Fibroblast of lung (primary cell): ENCODE measurements at places on chromosomes 1 and 21. TPM values are rescaled to one million over a fixed set of nuclear protein-coding genes. Genes with fewer than 3 reads are reported as not detected.
A peak's percentile ranks its signal among the peaks of the same experiment; 100 is the strongest.

KRTAP10-10 gene
- total RNA-seq: not detected in 2 replicates

DNA sequence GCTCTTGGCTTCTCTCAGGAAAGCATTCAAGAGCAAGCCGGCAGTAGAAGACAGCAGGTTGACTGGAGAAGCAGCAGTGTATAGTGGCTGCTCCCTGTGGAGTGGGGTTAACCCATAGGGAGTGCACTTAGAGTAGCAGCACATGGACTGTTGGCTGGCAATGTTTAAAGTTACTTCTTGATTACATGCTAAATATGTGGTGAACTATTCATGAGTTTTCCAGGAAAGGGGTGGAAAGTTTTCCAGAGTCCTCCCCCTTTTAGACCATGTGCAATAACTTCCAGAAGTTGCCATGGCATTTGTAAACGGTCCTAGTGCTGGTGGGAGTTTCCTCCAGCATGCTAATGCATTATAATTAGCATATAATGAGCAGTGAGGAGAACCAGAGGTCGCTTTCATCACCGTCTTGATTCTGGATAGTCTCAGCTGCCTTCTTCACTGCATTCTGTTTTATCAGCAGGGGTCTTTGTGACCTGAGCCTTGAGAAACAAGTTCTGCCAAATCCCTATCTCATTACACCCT lies 131.8 kb downstream of the CCDC185 start:
- no peak overlapping the region for H3K4me3 ChIP-seq
- H3K27me3 ChIP-seq: no peaks in the 10 kb centered on the region

DNA sequence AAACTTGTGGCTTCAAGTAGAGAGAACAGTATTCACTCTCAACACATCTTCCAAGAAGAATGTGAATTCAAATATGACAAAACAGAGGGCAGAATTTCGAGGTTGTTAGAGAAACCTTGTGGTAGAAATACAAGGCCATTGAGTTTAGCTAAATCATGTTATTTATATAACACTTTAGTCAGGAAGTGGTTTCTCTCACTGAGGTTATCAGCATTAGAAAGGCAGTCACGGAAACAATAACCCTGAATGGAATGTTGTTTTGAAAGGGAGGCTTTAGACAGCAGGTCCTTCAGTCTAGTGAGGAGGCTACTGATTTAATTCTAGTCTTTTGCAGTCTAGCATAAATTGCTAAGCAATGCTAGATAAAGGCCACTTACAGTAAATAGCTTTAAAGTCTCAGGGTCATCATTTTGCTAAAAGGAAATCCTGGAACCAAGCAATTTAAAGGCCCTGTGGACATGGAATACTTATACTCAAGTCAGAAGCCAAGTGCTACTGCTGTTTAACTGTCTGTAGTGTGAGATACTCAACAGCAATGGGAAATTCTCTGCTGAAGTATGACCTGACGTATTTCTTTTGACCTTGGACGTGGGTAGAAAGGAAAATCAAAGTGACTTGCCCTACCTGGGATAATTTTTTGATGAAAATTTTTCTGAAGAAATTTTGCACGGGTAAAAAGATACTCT lies 89.0 kb upstream of the CHODL start:
- DNase-seq: peak; percentile 36
- no peaks in the 10 kb centered on the region for H3K36me3 ChIP-seq
- H3K4me1 ChIP-seq: no peaks in the 10 kb centered on the region
- no peaks in the 10 kb centered on the region for H3K27me3 ChIP-seq
- no peak overlapping the region for H3K4me3 ChIP-seq

DNA sequence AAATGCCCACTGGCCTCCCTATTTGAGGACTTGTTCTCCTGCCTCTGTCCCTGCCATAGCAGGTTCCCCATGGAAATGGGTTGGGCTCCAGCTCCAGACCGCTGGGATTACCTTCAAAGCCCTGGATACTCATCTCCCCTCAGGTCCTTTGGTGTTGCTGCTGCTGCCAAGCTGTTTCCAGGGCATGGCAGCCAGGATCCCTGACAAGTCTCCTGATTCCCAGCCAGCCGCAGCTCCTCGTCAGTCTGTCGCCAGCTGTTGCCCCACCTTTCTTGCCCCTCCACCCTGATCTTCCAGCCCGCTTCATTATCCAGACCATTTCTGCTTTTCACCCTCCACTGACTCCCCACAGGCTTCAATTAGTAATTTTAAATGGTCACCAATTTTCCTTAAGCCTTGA lies 68.3 kb upstream of the KCND3 start:
- H3K4me1 ChIP-seq: no peaks in the 10 kb centered on the region
- no peaks in the 10 kb centered on the region for H3K27me3 ChIP-seq
- no peaks in the 10 kb centered on the region for H3K36me3 ChIP-seq
- H3K27ac ChIP-seq: no peak overlapping the region
- DNase-seq: no peak
- H3K4me3 ChIP-seq: no peak overlapping the region

DNA sequence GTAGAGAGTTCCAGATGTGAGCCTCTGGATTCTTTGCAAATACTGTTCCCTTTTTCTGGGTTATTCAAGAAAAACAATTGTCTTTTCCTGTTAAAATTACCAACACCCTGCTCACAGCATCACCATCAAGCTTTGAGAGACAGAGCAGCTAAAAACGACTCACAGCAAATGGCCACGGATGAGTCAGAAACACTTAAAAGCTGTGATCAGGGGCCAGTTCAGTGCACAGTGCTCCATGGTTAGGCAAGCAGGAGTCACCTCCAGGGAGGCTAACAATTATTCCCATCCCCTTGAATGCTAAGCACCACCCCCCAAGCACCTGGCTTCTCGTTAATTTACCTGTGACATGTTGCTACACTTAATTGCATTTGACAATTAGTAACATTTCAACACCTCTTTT lies 128.4 kb upstream of the CAMK1G start:
- no peaks in the 10 kb centered on the region for H3K4me1 ChIP-seq
- no peaks in the 10 kb centered on the region for H3K27me3 ChIP-seq
- H3K4me3 ChIP-seq: no peak overlapping the region
- no peaks in the 10 kb centered on the region for H3K36me3 ChIP-seq

- peaks cover 30% of the 10 kb centered on the region for H3K4me1 ChIP-seq
- no peaks in the 10 kb centered on the region for H3K36me3 ChIP-seq
- no peaks in the 10 kb centered on the region for H3K27me3 ChIP-seq
- peak; percentile 41 for DNase-seq
- H3K4me3 ChIP-seq: no peak overlapping the region
These were observed 41.2 kb downstream of the GADD45A start for GRCh38 chr1:67726224-67726623.

- no peak overlapping the region for H3K27ac ChIP-seq
- H3K4me3 ChIP-seq: peak overlapping the region; percentile 90
- H3K4me1 ChIP-seq: peaks cover 6% of the 10 kb centered on the region
- no peak for DNase-seq
These were observed 78.9 kb upstream of the AK4 start for GRCh38 chr1:65069011-65069565.
